ENCODE measurements at places on chromosomes 16 and 17.

- DNase-seq = peak; percentile 59
Measured at GRCh38 chr17:2828397-2829038, 32.3 kb downstream of the RAP1GAP2 start.

DNA sequence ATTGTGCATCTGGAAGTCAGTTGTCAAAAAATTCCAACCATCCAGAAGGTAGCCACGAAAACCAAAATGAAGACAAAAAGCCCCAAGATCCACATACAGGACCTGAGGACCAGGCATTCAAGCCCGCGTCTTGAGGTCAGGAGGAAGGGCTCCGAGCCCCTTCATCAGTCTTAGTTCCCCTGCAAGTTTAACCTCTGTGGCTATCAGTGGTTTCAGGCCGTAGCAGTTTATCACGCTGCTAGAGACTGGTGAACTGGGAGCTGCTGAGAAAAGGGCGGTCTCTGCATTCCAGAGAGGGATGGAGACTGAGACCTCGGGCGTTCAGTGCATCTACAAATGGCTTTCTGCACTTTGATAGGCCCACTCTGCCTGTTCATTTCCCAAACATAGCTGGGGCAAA lies 70.6 kb downstream of the IRF8 start:
- no peak for DNase-seq

- no peak for DNase-seq
Measured at GRCh38 chr17:14057591-14057990, 11.7 kb upstream of the COX10 start.

DNA sequence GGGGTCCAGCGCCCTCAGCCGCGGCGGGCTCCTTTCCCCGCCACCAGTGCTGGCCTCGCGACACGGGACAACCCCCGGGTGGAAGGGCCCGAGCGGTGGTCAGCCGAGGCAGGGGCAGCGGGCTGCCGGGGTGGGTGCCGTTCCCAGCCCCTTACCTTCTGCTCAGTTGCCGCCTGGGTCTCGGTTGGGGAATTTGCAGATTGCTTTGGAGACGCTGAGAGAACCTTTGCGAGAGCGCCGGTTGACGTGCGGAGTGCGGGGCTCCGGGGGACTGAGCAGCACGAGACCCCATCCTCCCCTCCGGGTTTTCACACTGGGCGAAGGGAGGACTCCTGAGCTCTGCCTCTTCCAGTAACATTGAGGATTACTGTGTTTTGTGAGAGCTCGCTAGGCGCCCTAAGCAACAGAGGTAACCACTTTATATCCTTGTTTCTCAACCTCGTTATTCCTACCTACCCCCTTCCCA lies 381 bp downstream of the CTNS start:
- no peak for DNase-seq

DNA sequence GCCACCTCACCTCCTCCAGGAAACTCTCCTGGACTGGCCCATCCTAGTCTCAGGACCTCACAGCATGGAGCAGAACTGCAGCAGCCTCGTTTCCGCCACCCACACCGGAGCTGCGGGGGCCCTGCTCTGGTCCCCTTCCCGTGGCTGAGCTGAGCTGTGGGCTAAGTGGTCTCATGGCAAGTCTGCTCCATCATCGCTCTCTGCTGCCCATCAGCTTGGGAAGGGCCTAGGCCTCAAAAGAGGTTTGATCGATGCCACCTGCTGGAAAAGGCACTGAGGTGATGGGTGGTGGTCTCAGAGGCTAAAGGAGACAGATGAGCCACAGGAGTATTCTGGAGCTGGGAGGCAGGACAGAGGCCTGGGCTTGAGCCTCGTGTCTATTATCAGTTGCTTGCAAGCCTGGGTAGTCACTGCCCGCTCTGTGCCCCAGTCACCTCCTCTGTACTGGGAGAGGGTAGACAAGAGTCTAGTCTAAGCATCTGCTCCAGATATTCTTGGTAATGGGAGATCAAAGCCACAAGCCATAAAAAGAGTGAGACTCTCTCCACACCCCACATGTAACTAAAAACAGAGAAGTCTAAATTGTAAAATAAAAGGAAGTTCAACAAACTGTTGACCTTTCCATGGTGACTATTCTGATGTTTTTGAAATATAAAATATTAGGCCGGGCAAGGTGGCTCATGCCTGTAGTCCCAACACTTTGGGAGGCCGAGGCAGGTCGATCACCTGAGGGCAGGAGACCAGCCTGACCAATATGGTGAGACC lies 1.6 kb downstream of the ITGAE start:
- DNase-seq = no peak

DNA sequence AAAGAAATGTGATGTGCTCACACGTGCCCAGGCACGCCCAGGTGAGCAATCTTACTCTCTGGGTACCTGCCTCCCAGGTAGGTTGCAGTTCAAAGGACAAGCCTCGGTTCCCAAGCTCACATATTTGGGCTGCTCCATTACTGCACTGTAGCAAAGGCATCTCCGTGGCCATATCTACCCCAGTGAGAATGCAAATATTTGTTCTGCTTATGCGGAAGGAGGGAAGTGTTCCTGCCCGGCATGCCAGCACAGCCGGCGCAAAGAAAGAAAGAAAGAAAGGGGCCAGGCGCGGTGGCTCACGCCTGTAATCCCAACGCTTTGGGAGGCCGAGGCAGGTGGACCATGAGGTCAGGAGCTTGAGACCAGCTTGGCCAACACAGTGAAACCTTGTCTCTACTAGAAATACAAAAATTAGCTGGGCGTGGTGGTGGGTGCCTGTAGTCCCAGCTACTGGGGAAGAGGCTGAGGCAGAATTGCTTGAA lies 30.7 kb downstream of the SLC43A2 start:
- no peak for DNase-seq

- DNase-seq = no peak
Measured at GRCh38 chr16:79898703-79899102, 298.2 kb upstream of the MAF start.

DNA sequence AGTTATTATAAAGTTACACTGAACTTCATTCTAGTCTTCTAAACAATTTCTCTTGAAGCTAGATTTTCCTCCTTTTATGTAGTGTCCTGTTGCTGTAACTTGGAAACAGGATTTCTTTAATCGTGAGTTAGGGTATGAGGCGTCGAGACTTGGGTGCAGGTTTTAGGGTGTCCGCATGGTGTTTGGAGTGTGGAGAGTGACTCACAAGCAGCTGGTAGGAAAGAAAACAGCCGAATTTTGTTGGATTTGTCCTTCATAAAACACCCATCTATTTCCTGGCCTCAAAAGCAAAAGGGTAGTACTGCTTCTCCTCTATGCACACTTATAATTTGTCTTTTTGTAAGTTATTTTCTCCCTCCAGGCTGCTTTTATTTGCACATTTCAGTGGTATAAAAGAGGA lies 1.6 kb downstream of the RPTOR start:
- no peak for DNase-seq

DNA sequence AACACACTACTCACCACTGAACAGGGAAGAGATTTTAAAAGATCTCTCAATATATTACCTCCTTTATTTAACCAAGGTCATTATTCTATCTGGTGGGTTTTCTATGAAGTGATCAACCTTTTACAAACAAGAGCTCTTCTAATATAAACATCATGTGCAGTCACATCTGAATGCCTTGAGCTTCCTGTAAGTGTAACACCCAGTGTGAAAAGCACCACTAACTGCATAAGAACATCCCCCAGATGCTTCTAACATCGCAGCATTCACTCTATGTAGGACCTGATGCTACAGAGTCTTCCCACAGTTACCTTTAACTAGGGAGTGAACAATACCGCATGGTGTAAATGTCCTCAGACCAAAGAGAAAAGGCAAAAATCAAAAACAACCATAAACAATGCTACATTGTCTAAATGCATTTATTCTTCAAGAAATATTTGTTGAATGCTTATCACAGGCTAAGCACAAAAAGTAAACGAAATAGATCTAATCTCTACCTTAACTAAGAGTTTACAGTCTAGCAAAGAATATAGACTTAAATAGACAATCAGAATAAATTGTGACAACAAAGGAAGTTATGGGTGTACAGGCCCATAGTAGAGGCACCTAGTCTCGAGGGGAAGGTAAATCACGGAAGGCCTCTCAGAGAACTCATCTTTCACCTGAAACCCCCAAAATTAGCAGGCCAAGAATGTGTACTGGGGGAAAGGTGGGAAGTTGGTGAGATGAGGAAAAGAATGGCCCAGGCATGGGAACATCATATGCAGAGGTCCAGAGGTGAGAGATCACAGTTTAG lies 16.2 kb downstream of the SKAP1 start:
- DNase-seq = no peak

GRCh38 chr17:78284146-78284545 lies 52.7 kb downstream of the TMEM235 start:
- DNase-seq = no peak

GRCh38 chr16:30351586-30352419 lies 3.3 kb downstream of the CD2BP2 start:
- DNase-seq = no peak

DNA sequence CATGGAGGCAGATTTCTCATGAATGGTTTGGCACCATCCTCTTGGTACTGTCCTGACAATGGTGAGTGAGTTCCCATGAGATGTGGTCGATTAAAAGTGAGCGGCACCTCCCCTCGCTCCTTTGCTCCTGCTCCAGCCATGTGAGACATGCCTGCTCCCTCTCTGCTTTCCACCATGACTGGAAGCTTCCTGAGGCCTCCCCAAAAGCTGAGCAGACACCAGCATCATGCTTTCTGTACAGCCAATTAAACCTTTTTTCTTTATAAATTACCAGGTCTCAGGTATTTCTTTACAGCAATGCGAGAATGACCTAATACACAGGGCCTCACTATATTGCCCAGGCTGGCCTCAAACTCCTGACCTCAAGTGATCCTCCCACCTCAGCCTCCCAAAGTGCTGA lies 12.1 kb downstream of the ZNF500 start:
- no peak for DNase-seq

DNA sequence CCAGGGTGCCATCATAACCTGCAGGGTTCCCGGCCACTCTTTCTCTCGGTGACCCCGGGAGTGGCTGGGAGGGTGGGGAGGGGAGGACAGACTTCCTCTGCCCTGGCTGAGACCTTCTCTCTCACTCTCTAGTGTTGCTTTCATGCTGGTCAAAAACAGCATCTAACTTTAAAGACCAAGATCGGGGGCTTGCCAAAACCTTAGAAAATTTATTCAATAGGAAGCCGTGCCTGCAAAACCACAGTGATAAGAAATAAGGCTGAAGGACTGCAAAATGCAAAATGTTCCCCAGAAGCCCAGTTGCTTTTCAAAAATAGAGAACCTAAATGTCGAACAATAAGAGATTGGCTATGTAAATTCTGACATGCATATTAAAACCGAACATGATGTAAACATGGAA lies 344.0 kb downstream of the FOXL1 start:
- DNase-seq = no peak

DNA sequence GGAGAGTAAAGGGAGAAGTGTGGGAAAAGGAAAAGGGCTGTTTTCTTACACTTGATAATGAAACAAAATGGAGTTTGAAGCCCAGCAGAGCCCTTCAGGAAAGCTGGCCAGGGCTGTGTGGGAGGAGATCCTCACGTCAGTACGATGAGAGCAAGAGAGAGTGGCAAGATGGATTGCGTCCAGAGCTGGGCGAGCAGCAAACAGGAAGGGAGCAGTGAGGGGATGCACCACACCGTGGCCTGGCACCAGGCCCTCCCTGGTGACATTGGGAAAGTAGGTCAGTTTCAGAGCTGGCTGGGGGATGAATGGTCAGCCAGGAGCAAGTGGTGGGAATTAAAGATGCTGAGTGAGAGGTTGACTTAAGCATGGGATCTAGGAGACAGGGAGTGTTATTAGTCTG lies 273.6 kb downstream of the GRIN2A start:
- DNase-seq = no peak

GRCh38 chr16:996681-997080 lies 15.1 kb downstream of the SOX8 start:
- no peak for DNase-seq

GRCh38 chr17:2468270-2468669 lies 43.4 kb downstream of the METTL16 start:
- no peak for DNase-seq

- DNase-seq = no peak
Measured at GRCh38 chr17:42937712-42938596, 26.3 kb downstream of the AARSD1 start.

- no peak for DNase-seq
Measured at GRCh38 chr16:3597226-3597625, 14.2 kb downstream of the SLX4 start.

DNA sequence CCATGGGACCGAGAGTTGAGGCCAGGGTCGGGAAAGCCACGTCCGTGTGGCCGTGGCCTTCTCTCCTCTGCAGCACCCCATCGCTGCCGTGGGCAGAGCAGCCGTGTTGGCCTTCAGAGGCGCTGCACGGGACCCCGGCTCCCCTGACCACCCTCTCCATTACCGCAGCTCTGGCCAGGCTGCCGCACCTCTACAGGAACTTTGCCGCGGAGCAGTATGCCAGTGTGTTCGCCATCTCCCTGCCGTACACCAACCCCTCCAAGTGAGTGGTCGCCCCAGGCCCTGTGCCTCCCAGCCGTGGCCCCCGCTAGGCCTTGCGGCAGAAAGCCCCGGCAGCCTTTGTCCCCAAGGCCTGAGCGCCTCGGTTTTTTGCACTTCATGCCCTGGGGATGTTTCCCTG lies 27.8 kb downstream of the TSC2 start:
- DNase-seq = no peak

All from stimulated activated CD4-positive, alpha-beta T cell treated with anti-CD3 and anti-CD28 coated beads, Interleukin-15, amount 100 ng/mL, for 48 hours (primary cell).